ENCODE measurements at places on chromosomes 3 and 15. TPM values are rescaled to one million over a fixed set of nuclear protein-coding genes. Genes with fewer than 3 reads are reported as not detected.

- no peak for DNase-seq
Measured at GRCh38 chr3:117790235-117790987, 1080.8 kb downstream of the TUSC7 start.

- DNase-seq, result no peak
Measured at GRCh38 chr15:80367661-80368060, 36.5 kb upstream of the ARNT2 start.

The CYP19A1 gene
- polyA plus RNA-seq, result 0.16 TPM

- DNase-seq, result no peak
Measured at GRCh38 chr3:179512378-179512777, 50.3 kb upstream of the ACTL6A start.

All from fibroblast of lung (primary cell).